HS-5 (cell line): ENCODE measurements at places on chromosomes 1 and 21.

DNA sequence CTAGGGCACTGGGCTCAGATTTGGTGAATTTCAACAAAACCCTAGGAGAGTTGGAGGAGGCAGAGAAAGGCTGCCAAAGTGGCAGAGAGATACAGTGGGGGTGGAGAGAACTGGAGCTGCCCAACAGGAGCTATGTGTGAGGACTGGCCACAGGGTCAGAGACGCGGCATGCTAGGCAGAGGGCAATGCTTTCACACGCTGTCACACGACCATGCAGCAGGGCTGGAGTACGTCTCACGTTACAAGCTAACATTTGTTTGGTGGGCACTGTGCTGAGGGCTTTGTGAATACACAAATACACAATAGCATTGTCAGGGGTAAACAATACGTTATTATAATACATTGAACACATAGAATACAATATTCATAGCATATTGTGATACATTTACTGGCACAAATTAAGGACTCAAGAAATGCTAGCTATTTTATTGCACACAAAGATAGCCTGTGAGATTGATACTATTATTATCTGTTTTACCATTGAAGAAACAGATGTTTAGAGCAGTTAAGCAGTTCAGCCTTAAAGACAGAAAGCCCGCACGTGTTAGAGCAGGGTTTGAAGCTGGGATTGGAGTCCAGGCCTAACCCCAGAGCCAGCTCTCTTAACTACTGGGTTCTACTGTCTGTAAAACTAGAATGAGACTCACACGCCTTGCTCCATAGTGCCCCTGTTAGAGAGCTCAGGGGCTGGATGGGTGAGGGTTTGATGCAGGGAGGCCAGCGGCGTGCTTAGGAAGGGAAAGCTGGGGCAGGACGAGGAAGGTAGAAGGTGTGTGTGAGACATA, 4.5 kb downstream of the RAB7B start:
- no peak for DNase-seq

GRCh38 chr1:220983877-220984635, 104.8 kb downstream of the HLX start:
- DNase-seq, result no peak

DNA sequence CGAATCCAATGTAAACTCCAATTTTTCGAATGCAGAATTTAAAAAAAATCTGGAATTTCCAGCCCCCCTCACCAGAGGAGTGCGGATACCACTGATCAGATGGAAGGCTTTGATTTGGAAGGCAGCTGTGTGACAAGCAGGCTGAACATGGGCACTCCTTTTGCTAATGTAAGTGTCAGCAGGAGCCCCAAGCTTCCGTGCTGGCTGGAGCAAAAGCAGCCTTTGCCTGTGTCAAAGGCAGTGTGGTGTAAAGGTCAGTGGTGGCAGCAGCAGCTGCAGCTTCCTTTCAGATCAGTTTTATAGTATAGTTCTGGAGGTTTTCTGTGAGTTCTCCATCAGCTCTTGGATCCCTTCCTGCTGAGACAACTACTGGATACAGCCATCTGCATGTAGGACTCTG, 259.9 kb downstream of the CTH start:
- DNase-seq, result no peak

DNA sequence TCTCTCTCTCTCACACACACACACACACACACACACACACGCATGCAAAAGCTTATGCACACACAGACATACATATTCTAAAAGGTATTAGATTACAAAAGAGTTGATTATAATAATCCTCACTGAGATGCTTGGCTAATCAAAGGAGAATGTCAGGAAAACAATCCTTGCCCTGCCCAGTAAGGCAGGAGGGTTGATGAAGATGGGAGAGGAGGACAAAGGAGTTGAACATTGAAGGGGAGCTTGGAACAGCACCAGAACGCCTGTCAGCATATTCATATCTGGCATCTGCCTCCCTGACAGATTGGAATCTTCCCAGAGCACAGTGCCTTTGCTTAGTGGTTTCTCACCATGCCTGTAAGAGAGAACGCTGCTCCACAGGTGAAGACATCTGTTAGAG, 68.6 kb upstream of the PALMD start:
- no peak for DNase-seq

GRCh38 chr1:44497422-44498170, 92.5 kb downstream of the RNF220 start:
- no peak for DNase-seq

DNA sequence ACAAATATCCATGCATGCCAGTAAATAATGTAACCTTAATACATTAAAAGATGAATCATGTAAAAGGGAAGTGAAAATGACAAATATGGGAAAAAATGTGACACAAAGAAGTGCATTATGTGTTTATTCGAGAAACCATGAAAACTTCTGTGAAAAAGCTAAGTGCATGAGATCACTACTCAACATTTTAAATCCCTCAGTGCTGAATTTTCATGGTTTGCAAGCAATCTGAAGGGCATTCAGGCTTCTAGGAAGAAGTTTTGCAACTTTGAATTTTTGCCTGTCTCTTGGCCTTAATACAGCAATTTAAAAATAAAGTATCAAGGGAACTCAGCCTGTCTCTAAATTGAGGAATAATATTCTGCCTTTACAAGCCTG, 78.2 kb downstream of the MAP3K7CL start:
- peak; percentile 81 for DNase-seq

- no peak for DNase-seq
Measured at GRCh38 chr1:200039849-200040474, 12.5 kb downstream of the NR5A2 start.

DNA sequence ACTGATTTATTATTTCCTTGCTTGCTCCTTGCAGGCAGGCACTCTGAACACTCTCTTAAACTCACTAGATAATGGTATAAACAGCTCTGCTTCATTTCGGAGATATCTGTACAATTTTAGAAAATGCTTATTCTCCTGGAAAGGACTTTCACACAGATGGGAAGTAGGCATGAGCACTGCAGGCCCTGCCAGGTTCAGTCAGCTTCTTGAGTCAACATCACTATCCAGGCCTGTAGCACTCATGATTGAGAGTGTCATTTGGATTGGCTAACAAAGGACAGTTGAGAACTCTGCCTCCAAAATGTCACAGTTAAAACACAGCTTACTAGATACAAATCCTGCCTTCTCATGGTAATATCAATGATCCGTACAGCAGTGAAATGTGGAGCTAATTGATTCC, 181.9 kb downstream of the CYYR1 start:
- DNase-seq, result no peak

GRCh38 chr1:22143065-22144033, at the start of gene WNT4:
WNT4 (minus strand) TSS chr1:22143097; CDS start chr1:22142922, 175 bp downstream.
- DNase-seq, result no peak

DNA sequence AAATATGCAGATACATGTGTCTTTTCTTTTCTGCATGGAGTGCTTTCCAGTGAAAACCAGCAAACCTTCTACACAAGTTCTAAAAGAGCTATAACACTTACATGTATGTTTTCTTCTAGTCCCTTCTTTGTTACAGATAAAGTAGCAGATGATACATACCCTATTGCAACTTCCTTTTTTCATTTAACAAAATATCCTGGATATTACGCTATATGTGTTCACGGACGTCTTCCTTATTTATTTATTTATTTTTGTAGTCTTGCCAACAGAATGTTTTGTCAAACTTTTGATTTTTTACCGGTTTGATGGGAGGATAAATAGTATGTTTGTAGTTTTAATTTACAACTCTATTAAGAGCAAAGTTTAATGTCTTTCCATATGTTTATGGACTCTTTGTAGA, 5.2 kb upstream of the GALNT2 start:
- no peak for DNase-seq

DNA sequence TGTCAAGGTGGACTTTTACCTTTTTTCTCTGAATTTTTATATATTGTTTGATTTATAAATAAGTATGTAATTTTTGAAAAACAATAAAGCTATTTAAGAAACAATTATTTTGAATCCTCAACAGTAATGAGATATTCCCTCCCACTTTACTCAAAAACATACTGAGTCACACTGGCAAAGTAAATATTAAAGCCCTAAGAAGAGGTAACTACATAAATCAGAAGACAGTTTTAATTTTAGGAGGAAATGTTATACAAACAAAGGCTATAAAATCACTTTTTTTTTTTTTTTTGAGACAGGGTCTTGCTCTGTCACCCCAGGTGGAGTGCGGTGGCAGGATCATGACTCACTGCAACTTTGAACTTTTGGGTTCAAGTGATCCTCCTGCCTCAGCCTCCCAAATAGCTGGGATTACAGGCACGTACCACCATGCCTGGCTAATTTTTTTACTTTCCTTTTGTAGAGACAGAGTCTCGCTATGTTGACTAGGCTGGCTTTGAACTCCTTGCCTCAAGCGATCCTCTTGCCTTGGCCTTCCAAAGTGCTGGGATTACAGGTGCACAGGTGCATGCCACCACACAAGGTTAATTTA, 36.2 kb downstream of the ZSWIM5 start:
- DNase-seq, result no peak
